ENCODE measurements at places on chromosomes 6 and 20.

DNA sequence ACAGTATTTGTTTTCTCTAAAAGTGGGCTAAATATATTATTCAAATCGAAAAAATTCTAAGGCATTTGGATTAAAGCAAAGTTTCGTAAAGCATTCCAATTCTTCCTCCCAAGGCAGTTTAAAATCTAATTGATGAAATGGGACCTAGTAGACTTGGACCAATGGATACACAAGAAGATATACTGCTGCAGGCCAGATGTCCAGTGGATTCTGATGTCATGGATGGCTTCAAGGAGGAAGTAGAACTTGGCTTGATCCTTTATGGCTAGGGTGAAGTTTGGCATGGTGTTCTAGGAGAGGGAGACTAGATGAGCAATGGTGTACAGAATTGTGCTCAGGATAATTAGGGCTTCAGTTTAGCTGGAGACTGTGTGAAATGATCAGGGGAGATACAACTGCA, 559.5 kb upstream of the MMS22L start:
- DNase-seq, result no peak

GRCh38 chr6:12125396-12125795, 113.3 kb downstream of the HIVEP1 start:
- no peak for DNase-seq

DNA sequence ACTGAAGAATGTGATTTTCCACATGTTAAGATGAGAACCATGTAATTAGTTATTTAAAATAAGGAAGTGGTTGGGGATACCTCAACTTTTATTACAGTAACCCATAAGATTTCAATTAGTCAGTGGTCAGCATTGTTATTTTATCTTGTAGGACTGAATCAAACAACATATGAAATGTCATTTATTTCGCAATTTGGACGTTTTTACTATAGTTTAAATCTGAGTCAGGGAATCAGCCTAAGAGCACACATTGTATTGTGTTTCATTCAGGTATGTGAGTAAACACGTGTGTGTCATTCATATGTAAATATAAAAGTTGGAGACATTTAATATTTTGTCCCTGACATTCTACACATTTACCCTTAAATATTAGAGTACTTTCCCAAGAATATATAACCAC, 1418.7 kb downstream of the GRIK2 start:
- DNase-seq, result no peak

GRCh38 chr6:66396145-66396544, 689.1 kb upstream of the EYS start:
- no peak for DNase-seq

DNA sequence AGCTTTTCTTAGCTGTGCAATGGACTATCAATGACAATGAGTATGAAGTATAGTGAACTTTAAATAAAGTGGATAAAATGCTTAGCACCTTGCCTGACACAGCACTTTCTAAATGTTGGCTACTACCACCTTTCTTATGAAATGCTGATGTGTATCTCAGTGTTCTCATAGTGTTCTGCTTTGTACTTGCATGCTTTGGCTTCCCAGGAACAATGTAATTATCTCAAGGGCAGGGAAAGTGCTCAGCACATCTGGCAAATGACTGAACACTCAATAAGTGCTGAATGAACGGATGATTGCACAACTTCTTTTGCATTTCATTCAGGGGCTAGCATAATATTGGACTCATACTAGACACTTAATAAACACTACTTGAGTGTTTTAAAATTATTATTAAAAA, 28.2 kb upstream of the NOX3 start:
- no peak for DNase-seq

- DNase-seq, result no peak
Observed at GRCh38 chr20:11375335-11375734, 542.4 kb upstream of the BTBD3 start.

- DNase-seq, result no peak
Observed at GRCh38 chr6:115287467-115287866, 773.2 kb downstream of the FRK start.

DNA sequence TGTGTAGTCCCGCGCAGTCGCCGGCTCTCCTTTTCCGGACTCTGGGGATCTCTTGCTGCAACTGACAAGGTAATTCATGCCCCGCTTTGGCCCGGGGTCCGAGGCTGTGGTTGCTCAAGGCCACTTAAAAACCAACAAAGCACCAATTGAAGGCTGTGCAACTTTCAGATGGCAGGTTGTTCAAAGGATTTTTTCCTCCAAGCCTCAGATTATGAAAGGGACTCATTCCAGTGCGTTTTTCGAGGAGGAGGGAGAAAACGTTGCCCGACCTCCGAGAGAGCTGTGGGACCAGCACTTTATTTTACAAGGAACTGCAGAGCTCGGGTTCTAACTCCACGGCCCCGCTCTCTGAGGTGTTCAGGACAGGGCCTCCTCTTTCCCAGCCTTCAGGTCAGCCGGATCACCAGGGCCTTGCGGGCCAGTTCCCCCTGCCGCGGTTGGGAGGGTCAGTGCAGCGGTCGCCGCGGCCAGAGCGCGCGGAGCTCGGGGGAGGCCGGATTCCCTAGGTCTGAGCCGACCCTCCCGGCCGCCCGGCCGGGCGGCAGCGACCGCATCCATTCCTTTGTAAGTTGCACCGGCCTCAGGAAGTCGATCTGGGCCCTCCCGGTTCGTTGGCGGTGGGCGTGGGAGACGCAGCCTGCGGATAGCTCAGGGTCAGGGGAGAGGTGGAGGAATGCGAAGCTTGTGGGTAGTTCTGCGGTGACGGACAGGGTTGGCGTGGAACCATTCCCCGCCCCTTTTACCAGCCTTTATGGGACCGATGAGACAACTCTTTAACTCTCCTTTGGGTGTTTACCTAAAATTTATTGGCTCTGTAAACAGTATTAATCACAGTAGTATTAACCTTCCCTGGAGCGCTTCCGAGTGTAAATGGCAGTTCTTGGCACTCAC, 1.6 kb downstream of the UTRN start:
- DNase-seq, result no peak

Measured in NT2/D1 (cell line).